ENCODE measurements at places on chromosomes 5 and 9. TPM values are rescaled to one million over a fixed set of nuclear protein-coding genes. Genes with fewer than 3 reads are reported as not detected.

DNA sequence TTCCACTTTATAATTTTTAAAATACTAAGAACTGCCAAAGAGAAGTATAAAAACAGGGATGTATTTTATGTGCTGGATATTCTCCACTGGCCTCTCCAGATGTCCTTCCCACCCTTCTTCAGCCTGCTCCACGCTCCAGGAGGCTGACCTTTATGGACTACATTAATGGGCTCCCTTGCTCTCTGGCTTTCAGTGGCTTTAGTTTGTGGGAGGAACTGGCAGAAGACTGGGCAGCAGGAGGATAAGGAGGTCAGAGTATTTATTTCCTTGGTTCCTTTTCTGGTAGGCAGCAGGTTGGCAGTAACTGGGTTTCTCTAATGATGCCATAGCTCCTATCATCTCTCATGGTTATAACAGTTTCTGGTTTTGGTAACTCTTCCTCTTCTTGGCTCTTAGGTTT, 133.9 kb downstream of the PAM start:
- no peaks in the 10 kb centered on the region for H3K27me3 ChIP-seq
- H3K36me3 ChIP-seq = no peaks in the 10 kb centered on the region
- peaks cover 30% of the 10 kb centered on the region for H3K4me1 ChIP-seq

DNA sequence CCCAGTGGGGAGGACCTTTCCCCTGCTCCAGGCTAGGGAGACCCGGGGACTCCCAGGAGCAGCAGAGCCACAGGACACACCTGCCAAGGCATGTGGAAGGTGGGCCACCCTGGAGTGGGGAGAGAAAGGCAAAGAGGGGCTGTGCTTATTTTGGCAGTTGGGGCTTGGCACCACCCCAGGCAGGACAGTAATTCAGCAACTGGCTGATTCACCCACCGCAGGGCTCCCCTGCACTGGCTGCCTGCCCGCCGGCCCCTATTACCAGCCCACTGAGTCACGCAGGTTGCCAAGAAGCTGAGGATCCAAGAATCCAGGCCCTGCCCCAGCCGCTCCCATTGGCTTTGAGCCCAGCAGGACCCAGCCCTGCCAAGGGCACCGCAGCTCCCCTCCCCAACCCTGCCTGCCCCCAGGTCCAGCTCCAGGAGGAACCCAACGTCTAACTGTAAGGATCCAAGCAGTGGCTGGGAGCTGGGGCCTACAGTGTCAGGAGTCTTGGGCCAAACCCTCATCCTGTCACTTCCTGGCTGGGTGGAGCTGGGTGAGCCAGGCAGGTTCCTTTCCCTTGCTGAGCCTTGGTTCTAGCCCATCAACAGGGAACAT, 14.2 kb upstream of the RALGDS start:
- H3K36me3 ChIP-seq = no peaks in the 10 kb centered on the region
- no peak overlapping the region for H3K4me3 ChIP-seq
- no peak for DNase-seq
- peaks cover 72% of the 10 kb centered on the region for H3K4me1 ChIP-seq
- peak overlapping the region; percentile 85 for H3K27ac ChIP-seq

DNA sequence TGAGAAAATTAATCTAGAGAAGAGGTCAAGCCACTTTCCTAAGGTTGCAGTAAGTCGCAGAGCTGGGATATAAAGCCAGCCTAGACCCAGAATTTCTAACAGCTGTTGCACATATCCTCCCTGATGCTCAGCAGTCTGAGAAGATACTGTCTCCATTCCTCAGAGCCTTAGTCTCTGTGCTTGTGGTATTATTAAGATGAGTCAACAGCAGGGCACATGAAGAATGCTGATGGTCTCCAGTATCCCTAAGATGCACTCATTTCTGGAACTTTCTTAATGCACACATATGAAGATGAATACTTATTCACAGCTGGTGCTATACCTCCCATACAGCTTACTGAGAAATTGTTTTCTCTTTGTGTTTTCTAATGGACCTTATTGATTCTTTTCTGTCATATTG, 32.5 kb downstream of the SGCD start:
- no peak overlapping the region for H3K4me3 ChIP-seq
- H3K36me3 ChIP-seq = no peaks in the 10 kb centered on the region
- H3K4me1 ChIP-seq = no peaks in the 10 kb centered on the region
- no peak overlapping the region for H3K27ac ChIP-seq
- H3K27me3 ChIP-seq = no peaks in the 10 kb centered on the region

- peak overlapping the region; percentile 22 for H3K4me3 ChIP-seq
- peak overlapping the region; percentile 7 for H3K27ac ChIP-seq
- H3K36me3 ChIP-seq = no peaks in the 10 kb centered on the region
- DNase-seq = no peak
- H3K4me1 ChIP-seq = peaks cover 67% of the 10 kb centered on the region
Observed at GRCh38 chr9:125758986-125759763, 12.0 kb downstream of the PBX3 start.

DNA sequence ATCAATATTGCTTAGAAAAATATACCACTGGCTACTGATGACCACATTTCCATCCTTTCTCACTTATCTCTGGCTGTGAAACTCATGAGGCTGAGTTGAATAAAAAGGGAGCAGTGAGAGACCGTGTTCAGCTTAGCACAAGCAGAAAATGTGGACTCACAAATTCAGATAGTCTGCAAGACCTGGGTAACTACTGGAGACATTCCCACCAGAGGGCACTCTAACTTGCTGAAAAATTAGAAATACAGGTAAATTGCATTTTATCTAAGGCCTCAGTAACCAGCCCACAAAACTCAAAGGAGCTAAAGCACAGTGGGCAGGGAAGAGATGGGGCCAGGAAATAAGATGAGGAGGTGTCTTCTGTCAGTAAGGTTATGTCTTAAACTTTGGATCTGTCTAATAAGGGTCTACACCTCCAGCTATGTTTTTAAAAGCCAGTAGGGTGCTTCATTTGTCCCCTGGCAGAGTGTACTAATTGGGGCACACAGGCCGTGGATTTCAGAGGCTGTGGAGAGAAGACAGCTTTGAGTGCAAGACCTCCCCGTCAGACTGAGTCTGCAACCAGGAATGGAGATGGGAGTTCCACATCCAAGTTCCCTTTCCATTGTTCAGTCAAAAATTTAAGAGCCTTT, 8.7 kb upstream of the NDUFB6 start:
- no peaks in the 10 kb centered on the region for H3K4me1 ChIP-seq
- no peak overlapping the region for H3K27ac ChIP-seq
- H3K4me3 ChIP-seq = no peak overlapping the region
- H3K27me3 ChIP-seq = no peaks in the 10 kb centered on the region

DNA sequence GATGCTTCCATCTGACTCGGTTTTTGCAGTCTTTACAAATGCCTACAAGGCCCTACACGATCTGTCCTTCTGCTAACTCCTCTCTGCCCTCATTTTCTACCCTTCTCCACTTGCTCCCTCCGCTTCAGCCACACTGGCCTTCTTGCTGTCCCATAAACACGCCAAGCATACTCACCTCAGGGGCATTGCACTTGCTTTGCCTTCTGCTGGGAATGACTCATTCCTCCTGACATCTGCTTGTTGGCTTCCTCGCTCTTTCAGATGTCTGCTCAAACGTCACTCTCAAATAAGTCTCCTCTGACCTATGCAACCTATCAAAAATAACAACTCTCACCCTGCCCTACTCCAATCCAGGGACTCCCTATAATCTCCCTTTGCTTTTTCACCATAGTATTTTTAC, 28.2 kb downstream of the CDC25C start:
- no peaks in the 10 kb centered on the region for H3K4me1 ChIP-seq
- H3K36me3 ChIP-seq = no peaks in the 10 kb centered on the region
- no peak overlapping the region for H3K27ac ChIP-seq
- no peak for DNase-seq
- H3K27me3 ChIP-seq = no peaks in the 10 kb centered on the region
- H3K4me3 ChIP-seq = no peak overlapping the region

GRCh38 chr5:6484446-6484845, 35.8 kb downstream of the UBE2QL1 start:
- no peak for DNase-seq
- no peaks in the 10 kb centered on the region for H3K36me3 ChIP-seq
- no peaks in the 10 kb centered on the region for H3K27me3 ChIP-seq
- H3K4me1 ChIP-seq = no peaks in the 10 kb centered on the region
- H3K27ac ChIP-seq = no peak overlapping the region

DNA sequence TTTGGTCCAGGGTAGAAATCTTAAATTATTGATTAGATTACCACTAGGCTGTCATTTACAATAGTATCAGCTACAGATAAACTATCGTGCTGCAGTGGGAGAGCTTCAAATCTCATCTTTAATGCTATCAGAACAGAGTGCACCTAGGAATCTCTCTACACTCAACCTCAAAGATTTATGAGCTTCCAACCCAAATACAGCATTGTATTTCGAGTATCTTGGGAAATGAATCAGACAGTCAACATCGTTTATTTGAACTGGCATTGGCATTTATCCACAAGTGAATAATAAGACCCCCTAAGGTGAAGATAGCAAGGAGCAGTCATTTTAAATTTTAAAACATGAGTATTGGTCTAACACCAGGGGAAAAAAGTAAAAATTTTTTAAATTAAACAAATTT, 1203.2 kb downstream of the CDH12 start:
- DNase-seq = no peak
- no peaks in the 10 kb centered on the region for H3K4me1 ChIP-seq
- H3K4me3 ChIP-seq = no peak overlapping the region
- no peak overlapping the region for H3K27ac ChIP-seq
- H3K36me3 ChIP-seq = no peaks in the 10 kb centered on the region
- no peaks in the 10 kb centered on the region for H3K27me3 ChIP-seq

DNA sequence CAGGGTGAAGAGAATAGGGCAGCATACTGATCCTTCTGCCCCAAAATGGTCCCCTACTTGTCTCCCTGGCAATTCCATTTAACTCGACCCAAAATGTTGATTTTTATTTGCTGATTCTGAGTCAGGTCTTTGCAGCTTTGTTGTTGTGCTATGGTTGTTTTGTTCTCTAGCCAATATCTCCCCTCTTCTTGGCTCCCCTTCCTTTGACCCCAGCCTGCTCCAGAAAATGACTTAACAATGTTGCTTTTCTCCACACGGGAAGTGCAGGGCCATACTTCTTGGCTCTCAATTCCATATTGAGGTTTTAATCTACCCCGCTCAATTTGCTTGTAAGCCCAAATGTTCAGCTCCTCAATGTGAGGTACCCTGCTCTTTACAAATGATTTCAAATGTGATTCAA, 330.0 kb downstream of the RASEF start:
- DNase-seq = no peak
- H3K27me3 ChIP-seq = no peaks in the 10 kb centered on the region
- H3K36me3 ChIP-seq = no peaks in the 10 kb centered on the region
- H3K4me3 ChIP-seq = no peak overlapping the region

DNA sequence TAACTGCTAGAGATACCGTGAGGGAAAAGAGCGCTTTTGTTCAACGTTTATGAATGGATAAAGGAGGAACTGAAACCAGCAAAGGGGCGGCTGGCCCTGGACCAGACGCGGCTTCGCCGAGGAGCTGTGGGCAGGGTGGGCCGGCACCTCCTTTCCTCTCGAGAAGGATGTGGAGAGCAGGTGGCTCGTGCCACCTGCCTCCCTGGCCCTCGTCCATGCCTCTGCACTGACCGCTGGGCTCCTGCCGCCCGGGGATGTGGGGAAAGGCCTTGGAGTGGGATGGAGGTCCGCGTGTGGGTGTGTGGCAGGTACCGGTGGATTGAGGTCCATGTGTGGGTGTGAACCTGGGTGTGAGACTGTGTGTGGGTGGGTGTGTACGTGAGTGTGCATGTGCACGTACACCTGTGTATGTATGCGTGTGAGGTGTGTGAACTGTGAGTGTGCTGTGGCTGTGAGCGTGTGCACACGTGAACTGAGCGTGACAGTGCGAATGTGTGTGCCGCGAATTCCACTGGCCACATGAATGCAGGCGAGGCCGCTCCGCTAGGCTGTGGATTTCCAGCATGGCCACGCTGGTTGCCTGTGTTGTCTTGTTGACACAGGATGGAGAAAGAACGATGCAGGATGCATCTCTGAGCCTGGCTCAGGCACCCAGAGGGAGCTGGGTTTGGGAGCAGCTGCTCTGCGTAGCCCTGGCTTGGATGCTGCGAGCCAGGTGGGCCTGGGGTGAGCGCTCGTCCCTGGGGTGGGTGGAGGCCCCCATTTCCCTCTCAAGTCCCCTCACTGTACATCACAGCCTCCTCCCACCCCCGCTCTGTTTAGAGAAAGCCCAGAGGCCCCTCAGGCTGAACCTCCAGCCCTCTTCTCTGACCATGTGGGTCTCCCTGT, 4.4 kb upstream of the CEP72 start:
- no peaks in the 10 kb centered on the region for H3K27me3 ChIP-seq
- H3K4me1 ChIP-seq = peaks cover 11% of the 10 kb centered on the region
- H3K4me3 ChIP-seq = no peak overlapping the region
- no peak for DNase-seq

GRCh38 chr9:128992995-128993394, 35.1 kb downstream of the SH3GLB2 start:
- no peaks in the 10 kb centered on the region for H3K27me3 ChIP-seq
- DNase-seq = no peak
- H3K27ac ChIP-seq = no peak overlapping the region
- peaks cover 2% of the 10 kb centered on the region for H3K4me1 ChIP-seq

DNA sequence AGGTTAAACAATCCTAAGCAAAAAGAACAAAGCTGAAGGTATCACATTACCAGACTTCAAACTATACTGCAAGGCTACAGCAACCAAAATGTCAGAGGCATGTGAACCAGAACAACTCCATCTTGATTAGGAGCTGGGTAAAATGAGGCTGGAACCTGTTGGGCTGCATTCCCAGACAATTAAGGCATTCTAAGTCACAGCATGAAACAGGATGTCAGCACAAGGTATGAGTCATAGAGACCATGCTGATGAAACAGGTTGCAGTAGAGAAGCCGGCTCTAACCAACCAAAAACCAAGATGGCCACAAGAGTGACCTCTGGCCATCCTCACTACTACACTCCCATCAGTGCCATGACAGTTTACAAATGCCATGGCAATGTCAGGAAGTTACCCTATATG, 252.0 kb downstream of the RASEF start:
- no peak for DNase-seq
- no peak overlapping the region for H3K27ac ChIP-seq
- no peaks in the 10 kb centered on the region for H3K4me1 ChIP-seq
- H3K27me3 ChIP-seq = no peaks in the 10 kb centered on the region

DNA sequence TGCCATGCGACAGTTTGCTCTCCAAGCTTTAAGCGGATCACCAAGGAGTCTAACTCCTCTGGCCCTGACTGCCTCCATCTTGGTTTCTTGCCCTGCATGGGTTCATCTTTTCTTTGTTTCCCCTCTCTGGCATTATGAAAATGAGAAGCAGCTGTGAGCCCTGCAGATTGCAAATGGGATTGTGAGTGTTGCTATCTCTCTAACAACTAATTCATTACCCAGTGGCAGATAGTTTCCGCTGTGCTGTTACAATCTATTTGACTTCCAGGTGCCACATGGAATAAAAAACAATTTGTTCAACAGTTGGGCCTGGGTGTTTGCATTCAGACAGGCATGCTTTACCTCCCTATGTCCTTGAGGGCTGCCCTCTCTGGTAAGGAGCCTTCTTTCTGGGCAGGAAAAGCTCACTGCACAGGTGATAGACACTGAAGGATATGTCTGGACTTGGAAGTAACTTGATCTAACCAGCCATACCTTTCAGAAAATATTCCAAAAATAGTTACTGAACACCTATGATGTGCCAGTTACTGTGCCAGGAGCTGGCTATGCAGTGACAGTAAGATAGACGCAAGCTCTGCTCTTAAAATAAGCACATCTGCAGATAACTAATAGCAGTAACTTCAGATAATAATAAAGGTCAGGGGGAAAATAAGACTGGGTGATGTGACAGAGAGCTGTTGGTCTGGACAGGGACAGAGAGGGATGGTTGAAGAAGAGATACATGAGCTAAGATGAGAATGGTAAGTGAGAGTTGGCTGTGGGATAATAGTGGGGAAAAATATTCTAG, 40.1 kb downstream of the GRIA1 start:
- no peaks in the 10 kb centered on the region for H3K36me3 ChIP-seq
- no peaks in the 10 kb centered on the region for H3K27me3 ChIP-seq
- H3K4me1 ChIP-seq = no peaks in the 10 kb centered on the region
- DNase-seq = no peak
- H3K4me3 ChIP-seq = no peak overlapping the region

Gene RASEF
- 7.6 TPM for total RNA-seq

Gene S1PR3
- total RNA-seq = 39.3 TPM

Gene SLC6A19
- total RNA-seq = not detected

Gene PCDHA1
- not detected for total RNA-seq

Gene AFAP1L1
- total RNA-seq = 14.7 TPM

All from vagina (tissue), 2 donors.